ENCODE measurements at places on chromosomes 2 and 18.

DNA sequence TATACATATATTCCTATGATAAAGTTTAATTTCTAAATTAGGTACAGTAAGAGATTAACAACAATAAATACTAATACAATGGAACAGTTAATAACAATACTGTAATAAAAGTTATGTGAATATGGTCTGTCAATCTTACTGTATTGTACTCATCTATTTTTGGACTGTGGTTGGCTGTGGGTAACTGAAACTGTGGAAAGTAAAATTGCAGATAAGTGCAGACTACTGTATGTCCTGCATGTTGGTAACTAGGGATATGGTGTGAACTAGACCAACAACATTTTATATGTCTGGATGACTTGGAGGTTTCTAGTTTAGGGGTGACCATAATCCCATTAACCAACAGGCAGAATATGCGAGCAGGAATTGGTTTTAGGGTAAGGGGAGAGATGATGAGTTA is 23.3 kb downstream of the PHLPP1 start:
- DNase-seq, result no peak

DNA sequence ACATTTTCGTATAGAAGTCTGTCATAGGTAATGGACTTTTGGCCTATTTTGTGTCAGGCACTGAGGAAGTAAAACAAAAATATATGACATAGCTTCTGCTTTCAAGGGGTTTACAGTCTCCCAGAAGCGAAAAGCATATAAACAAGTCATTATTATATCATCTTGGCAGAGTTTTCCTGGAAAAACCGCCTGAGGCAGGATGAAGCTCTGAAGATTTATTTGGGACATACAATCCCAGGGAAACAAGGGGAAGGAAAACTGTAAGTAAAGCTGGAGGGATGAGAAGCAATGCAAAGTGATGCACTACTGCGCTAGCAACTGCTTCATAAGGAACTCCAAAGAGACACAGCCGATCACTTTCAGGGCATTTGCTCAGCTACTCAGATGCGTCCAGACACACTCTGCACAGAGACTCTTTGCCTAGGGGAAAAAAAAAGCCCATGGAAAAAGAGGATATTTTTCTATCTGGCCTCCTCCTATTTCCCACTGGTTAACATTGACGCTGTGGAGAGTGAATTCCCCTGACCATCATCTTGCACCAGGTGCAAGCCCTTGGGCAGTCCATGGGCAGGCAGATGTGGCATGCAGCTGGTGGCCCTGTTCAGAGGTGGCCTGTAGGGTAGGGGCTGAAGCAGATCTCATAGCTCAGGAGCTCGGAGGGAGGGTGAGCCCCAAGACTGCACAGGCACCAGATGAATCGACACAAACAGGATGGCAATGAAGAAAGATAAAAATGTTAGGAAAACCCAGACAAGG is 158.1 kb downstream of the METTL4 start:
- no peak for DNase-seq

DNA sequence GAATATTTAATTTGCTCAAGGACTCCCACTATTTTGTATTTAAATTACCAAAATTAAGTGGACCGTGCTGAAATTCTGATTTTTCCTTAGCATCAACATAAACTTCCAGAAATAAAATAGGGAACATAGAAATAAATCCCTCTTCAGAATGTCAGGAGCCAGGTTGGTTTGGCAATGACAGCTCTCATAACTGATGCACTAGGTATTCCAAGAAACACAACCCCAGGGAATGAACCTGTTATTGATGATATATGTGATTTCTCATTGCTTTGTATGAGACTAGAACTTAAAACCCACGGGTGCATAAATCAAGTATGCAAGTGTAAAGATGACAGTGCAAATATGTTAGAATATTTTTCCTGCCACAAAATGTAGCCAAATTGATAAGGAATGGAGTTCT is 12.8 kb downstream of the SLC5A7 start:
- no peak for DNase-seq

DNA sequence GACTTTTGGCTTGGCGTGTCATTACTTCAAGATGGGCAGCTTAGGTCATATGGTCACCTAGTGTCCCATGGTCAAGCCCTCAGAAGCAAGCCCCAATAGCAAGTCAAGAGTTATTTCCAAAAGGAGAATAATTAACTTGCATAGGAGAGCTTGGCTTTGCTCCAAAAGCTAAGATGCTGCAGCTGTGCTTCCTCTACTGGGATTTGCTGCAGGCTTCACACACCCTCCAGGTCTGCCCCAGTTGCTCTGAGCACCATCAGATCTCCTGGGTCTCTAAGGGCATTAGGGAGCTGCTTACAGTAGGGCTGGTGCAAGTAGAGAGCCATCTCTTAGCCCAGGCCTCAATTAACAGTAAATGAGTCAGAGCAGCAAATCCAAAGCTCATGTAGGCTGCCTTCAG is 46.6 kb downstream of the THUMPD2 start:
- no peak for DNase-seq

GRCh38 chr2:12501469-12502158 is 215.1 kb upstream of the TRIB2 start:
- DNase-seq, result no peak

GRCh38 chr18:66752733-66753132 is 148.8 kb upstream of the CDH19 start:
- DNase-seq, result no peak
